ENCODE measurements at places on chromosomes 16 and 17. TPM values are rescaled to one million over a fixed set of nuclear protein-coding genes. Genes with fewer than 3 reads are reported as not detected.

The SLC16A3 gene
- total RNA-seq = 156 TPM

The LCMT1 gene
- total RNA-seq = 40.7 TPM

The KRT33B gene
- total RNA-seq = not detected

The METRN gene
- total RNA-seq = 5.5 TPM

The CBFA2T3 gene
- total RNA-seq = 0.08 TPM

The HAS3 gene
- 0.43 TPM for total RNA-seq

The P2RX1 gene
- 0.15 TPM for total RNA-seq

The KRTAP9-6 gene
- not detected for total RNA-seq

The IFI35 gene
- total RNA-seq = 67.3 TPM

The SLC16A11 gene
- 0.25 TPM for total RNA-seq

The GNG13 gene
- not detected for total RNA-seq

The CRYBA1 gene
- total RNA-seq = not detected

The FBXO39 gene
- 0.65 TPM for total RNA-seq

The SERPINF2 gene
- total RNA-seq = 0.28 TPM

The USP6 gene
- 0.10 TPM for total RNA-seq

The NPTX1 gene
- 71.2 TPM for total RNA-seq

The MATCAP1 gene
- total RNA-seq = 67.6 TPM

The HOXB9 gene
- total RNA-seq = 0.10 TPM

The CETP gene
- total RNA-seq = not detected

The COL1A1 gene
- total RNA-seq = 1.7 TPM

The CCL8 gene
- total RNA-seq = not detected

The PRSS22 gene
- total RNA-seq = not detected

The FNDC8 gene
- total RNA-seq = not detected

The TRPV3 gene
- total RNA-seq = 0.05 TPM

The IRX5 gene
- total RNA-seq = 0.25 TPM

The MYO15A gene
- 0.38 TPM for total RNA-seq

The OR3A3 gene
- total RNA-seq = not detected

The KCTD13 gene
- total RNA-seq = 30.4 TPM

The PTX4 gene
- not detected for total RNA-seq

The CAVIN1 gene
- 1.4 TPM for total RNA-seq

The CYBC1 gene
- 271 TPM for total RNA-seq

The ZNF276 gene
- 89.5 TPM for total RNA-seq

The KRT14 gene
- total RNA-seq = not detected

The LONP2 gene
- 56.6 TPM for total RNA-seq
